ENCODE measurements at places on chromosomes 1 and 21.

- no peak for DNase-seq
Observed at GRCh38 chr1:158999316-159000069, 10.2 kb upstream of the IFI16 start.

DNA sequence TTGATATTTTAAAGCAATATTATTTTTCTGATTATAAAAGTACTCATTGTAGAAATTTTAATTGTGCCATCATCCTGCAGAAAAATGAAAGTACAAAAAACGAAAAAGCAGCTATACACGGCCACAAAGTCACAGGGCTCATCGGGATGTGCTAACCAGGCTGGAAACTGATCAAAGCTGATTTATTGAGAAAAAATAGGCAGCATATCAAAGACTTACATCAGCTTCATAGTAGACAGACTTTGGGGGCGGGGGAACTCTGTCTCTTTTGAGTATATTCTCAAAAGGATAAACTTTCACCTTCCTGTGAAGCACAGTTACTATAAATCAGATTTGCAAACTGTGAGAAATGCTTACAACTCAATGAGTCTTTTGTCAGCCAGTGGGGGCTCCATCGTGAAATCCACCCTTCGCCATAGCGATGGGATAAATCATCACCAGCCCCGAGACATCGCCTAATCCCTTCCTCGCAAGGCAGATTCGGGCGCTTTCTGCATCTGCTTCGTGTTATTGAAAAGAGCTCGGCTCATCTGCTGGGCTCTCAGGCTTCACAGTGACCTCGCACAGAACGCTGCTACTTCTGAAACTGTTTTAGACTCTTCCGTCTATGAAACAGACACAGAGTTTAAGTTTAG lies 69.2 kb upstream of the ERG start:
- DNase-seq, result no peak

DNA sequence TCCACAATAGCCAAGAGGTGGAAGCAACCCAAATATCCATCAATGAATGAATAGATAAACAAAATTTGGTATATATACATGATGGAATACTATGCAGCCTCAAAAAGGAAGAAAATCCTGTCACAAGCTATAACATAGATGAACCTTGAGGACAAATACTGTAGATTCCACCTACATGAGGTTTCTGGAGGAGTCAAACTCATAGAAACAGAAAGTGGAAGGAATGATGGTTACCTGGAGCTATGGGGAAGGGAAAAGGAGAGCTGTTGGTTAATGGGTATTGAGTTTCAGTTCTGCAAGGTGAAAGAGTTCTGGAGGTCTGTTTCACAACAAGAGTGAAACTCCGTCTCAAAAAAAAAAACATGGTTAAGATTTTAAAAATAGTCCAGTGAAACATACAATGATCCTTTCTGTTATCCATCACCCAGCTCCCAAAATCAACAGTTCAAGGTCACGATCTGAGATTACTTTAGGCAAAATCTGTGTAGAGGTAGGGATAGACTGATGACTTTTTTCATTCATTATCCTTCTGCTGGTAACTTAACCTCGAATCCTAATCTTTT lies 80.8 kb upstream of the HNRNPU start:
- no peak for DNase-seq

- DNase-seq, result no peak
Observed at GRCh38 chr1:74375376-74375775, 137.0 kb downstream of the LRRC53 start.

- DNase-seq, result no peak
Observed at GRCh38 chr1:115907092-115907491, 66.2 kb upstream of the NHLH2 start.

DNA sequence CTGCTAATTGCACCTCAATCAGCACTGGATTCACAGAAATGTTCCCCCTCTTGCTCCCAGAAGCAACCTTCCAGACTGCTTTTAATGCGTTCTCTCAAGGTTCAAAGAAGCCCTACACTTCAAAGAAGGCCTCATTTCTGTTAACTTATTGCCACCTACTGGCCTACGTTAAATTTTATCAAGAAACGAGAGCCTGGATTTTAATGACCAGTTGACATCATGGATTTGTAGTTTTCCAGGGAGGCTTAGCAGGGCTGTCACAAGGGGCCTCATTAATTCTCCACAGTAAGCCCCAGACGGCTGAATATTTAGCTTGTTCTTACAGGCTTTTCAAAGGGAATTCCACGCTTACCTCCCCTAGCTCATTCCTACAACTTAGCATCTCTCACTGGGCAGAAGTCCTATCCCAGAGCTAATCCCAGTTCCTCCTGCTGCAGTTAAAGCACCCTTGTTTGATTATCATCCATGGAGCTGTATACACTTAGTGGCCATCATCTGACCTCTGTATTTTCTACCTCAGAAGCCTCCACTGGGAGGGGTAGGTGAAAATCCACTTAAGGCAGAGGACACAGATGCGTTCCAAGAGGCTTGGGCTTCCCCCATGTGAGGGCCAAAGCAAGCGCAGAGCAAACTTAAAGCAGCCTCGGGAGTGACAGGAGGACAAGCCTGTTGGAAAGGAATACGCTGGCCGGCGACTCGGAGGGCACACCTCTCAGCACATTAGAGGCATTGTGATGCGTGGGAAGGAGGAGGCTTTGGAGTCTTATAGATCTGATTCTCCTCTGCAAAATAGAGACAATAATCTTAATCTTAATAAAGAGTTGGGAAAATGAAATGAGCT lies 32.2 kb upstream of the CYP4X1 start:
- no peak for DNase-seq

DNA sequence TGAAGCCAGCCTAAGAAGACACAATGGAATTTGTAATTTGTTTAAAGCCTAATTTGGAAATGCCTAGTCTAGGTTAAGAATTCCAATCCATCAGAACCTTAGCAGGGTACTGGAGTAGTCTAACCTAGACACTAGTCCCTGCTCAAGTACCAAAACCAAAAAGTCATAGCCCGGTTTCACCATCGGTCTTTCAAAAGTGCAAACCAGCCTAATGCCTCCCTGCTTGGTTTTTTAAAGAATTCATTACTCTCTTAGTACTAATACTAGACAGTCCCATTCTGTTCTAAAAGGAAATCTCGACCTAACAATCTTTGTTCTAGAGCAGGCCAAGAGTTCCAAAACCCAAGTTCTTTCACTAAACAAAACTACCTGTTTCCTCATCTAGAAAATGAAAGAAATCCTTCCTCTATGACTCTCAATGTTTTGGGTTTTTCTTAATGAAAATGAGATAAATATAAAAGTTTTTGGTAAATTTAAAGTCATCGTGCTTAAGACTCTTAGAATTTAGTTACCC lies 2.6 kb downstream of the PUM1 start:
- no peak for DNase-seq

GRCh38 chr1:86195281-86195680 lies 38.7 kb upstream of the COL24A1 start:
- DNase-seq, result no peak

DNA sequence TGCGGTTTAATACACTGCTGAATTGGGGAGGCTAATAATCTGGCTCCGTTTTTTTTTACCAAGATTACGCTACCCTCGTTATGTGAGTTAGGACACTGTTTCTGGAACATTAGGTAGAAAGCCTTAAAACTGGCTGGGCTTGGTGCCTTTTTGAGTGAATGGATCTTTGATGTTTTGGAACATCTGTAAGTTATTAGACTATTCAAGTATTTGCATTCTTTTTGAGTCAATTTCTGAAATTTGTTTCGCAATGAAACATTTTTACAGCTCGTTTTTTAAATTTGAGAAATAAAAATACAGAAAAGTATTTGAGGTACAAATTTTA lies 106.9 kb downstream of the LTN1 start:
- no peak for DNase-seq

- no peak for DNase-seq
Observed at GRCh38 chr21:34877485-34878128, 171.5 kb downstream of the RUNX1 start.

- DNase-seq, result no peak
Observed at GRCh38 chr21:46145840-46146691, 9.3 kb downstream of the FTCD start.

DNA sequence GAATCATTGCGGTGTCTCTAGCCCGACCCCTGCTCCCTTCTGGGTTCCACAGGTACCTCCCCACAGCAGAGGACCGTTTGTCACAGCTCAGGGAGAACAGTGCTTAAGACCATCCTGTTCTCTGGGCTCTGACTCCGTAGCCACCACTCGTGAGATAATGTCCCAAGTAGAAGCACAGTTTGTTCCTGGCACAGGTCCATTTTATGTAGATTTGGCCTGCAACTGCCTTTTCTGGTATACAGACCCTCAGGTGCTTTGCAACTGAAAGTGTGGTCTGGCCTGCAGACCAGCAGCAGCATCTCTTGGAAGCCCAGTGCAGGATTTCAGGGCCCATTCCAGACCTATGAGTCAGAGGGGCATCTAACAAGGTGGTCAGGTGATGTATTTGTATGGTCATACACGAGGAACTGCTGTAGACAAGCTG lies 28.4 kb upstream of the TMEM125 start:
- DNase-seq, result no peak

- DNase-seq, result no peak
Observed at GRCh38 chr21:45535341-45536081, 6.7 kb downstream of the SLC19A1 start.

DNA sequence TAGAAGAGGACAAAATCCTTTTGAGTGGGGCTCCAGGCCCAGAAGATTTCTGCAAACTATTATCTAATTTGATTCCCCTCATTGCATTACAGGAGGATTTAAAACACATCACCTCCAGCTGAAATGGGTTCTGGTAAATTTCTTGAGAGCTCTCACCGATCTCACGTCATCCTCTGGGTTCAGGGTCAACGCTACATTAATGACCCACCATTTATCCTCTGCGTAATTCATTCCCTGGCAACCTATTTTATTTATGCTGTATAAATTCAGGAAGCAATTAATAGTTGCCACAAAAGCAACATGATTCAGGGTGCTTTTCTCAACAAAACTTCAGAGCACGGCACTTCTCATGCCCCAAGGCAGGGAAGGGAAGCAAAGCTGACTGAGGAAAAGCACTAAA lies 38.9 kb downstream of the LMX1A start:
- DNase-seq, result no peak

- DNase-seq, result no peak
Observed at GRCh38 chr1:100377590-100378361, 25.5 kb downstream of the CDC14A start.

DNA sequence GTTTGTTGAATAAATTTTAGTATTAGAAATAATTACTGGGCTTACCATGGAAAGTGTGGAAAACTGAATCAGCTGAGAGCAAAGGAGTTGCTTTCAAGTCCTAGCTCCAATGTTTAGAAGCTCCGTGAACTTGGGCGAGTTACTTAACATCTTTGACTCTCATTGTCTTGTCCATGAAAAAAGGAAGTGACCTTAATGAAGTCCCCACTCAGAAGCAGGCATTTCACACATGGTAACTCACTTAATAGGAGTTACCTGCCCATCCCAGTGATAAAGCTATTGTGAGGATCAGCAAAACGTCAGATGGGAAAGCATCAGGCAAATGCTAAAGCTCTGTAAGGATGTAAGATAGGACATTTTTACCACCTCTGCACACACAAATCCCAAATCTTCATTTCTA lies 34.0 kb upstream of the GADD45A start:
- DNase-seq, result no peak

DNA sequence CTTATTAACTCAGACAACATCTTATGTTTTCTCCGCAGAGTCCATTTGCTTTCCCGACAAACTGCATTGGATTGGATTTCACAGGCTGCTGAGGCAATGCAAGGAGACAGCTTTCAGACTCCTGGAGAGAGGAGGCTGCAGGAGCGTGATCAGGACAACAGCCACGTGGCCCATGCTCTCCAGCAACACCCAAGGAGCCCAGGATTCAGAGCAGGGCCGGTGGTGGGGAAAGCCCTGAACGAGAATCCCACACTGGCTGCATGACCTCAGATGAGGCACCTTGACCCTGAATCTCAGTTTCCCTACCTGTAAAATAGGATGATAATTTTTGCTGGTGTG lies 78.3 kb upstream of the NFASC start:
- DNase-seq, result no peak

DNA sequence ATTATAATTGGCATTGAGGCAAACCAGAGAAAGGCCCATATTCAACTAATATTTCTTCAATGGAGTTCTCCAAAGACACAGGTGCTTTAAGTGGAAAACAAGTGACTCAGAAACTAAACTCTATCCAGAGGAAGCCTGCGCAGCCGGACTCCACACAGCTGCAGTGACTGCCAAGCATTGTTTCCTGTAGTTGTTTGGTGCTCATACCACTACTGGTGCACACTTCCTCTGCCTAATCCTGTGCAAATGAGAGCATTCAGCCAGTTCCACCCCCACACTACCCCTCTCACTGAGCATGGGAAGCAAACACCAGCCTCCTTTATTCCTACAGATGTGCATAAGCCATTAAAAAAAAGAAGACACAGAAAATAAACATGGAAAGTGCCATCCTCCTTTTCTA lies 102.9 kb downstream of the VAV3 start:
- DNase-seq, result peak; percentile 37

DNA sequence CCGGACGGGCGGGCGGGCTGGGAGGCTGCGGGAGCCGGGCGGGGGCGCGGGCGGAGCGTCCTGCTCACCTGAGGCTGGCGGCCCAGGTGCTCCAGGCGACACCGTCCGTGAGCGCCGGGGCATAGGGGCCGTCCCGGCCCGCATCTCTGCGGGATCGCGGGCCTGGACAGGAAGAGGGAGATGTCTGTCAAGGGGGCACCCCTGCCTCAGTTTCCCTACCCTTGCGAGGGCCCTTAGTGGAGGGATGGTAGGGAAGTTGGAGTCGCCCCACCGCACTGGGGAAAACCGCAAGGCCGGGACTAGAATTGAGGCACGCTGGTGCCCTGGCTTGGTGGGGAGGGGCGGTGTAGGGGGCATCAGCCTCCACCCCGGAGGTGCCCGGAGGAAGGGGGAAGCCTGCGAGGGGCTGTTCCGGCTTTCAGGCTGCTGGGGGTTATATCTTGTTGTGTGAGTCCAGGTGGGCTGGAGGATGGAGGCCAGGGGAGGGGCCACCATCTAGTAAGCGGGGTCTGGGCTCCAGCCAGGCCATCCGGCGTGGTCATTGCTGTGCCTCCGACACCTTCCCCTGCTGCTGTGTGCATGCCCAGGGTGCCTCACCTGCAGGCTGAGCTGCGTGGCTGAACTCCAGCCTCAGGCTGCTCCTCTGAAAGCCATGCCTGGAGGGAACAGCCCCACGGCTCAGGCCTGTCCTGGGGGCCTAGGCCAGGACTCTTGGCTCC lies 580 bp downstream of the VWA1 start:
- DNase-seq, result no peak

DNA sequence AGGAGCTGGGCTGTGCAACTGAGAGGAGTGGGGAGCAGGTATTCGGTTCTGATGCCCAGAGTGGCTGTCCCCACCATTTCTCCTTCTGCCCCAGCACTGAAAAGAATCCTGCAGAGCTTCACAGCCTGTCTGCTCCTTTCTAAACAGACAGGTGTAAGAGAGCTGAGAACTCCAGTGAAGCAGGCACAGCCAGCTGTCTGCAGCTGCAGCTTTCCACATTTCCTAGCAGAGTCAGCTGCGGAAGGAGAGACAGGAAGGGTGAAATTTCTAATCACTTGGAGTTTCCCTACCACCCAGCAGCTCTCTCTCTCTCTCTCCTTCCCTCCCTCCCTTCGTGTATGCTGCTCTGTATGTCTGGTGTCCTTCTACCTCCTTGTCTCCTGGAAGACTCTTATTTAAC lies 40.5 kb upstream of the GJB5 start:
- no peak for DNase-seq
